ENCODE measurements at places on chromosomes 2 and 18. TPM values are rescaled to one million over a fixed set of nuclear protein-coding genes. Genes with fewer than 3 reads are reported as not detected.
A peak's percentile ranks its signal among the peaks of the same experiment; 100 is the strongest.

KCTD1 gene
- 39.1 TPM for total RNA-seq

DNA sequence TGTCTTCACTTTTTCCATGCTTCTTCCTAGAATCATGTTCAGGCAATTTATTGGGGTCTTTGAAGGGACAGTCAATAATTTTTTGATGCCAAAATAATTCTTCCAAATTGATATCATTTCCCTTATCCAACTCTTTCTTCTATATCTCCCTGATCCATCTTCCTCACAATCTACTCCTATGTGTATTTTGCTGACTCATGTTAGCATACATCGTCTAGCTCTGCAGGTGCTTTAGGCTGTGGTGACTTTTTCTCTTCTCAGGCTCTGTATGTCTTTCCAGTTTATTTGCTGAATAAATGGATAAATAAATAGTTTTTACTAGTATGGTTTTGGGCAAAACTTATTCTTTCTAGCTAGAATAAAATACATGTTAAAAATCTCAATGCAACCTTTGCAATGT, 1650.9 kb upstream of the TMEFF2 start:
- H3K36me3 ChIP-seq, result no peaks in the 10 kb centered on the region
- H3K4me3 ChIP-seq, result no peak overlapping the region
- H3K4me1 ChIP-seq, result no peaks in the 10 kb centered on the region
- H3K27ac ChIP-seq, result no peak overlapping the region

DNA sequence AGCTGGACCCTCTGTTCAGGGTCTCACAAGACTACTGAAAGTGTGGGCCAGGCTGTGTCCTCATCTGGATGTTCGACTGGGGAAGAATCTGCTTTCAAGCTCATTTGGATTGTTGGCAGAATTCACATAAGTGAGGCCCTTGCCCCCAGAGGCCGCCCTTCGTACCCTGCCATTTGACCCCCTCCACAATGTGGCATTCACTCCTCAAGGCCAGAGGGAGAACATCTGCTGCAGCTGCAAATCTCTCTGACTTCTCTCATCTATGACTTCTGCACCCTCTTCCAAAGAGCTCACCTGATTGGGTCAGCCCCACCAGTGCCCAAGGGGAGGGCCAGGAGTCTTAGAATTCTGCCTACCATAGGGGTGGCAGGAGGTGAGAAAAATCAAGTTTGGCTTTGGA, 3.9 kb upstream of the CNDP2 start:
- H3K36me3 ChIP-seq, result no peaks in the 10 kb centered on the region
- DNase-seq, result no peak
- H3K4me3 ChIP-seq, result no peak overlapping the region
- H3K4me1 ChIP-seq, result peaks cover 6% of the 10 kb centered on the region

DNA sequence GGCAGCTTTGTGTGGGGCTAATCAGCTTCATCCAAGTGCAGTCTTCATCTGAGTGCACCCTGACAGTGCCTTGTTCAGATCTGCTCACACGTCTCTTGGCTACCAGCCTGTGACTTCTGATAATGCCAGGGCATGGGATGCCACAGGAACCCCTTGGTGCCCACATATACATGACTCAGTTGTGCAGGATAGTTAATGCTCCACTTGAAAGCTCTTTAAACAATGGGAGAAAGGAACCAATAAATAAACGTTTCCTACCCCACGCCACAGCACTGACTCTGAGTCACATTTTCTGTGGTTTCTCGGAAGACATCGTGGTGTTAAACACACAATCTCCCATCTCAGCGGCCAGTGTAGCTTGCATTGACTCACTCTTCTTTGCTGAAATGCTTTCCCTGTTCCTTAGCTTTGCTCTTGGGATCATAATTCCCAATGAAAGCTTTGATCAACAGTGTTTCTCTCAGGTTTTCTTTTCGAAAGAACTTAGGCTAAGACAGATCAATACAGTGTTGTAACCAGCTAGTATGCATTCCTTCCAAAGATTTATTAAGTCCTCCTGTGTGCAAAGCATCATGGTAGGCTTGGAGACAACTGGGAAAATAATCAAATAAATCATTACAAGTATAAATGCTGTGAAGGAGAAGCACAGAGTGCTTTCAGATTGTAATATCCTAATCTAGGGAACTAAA, 142.0 kb downstream of the COPS8 start:
- no peak overlapping the region for H3K27ac ChIP-seq
- peaks cover 4% of the 10 kb centered on the region for H3K4me1 ChIP-seq
- no peaks in the 10 kb centered on the region for H3K27me3 ChIP-seq
- H3K4me3 ChIP-seq, result no peak overlapping the region

- no peaks in the 10 kb centered on the region for H3K27me3 ChIP-seq
- H3K36me3 ChIP-seq, result peaks cover 21% of the 10 kb centered on the region
- H3K4me3 ChIP-seq, result peak overlapping the region; percentile 52
- H3K4me1 ChIP-seq, result peaks cover 6% of the 10 kb centered on the region
- no peak for DNase-seq
Measured at GRCh38 chr2:24083567-24084385, 858 bp downstream of the TP53I3 start.

DQX1 gene
- total RNA-seq, result not detected

- H3K4me1 ChIP-seq, result peaks cover 47% of the 10 kb centered on the region
- H3K27ac ChIP-seq, result no peak overlapping the region
- no peak overlapping the region for H3K4me3 ChIP-seq
- no peaks in the 10 kb centered on the region for H3K36me3 ChIP-seq
Measured at GRCh38 chr2:98453531-98453930, 8.9 kb downstream of the INPP4A start.

- H3K4me1 ChIP-seq, result no peaks in the 10 kb centered on the region
- no peak overlapping the region for H3K4me3 ChIP-seq
- no peak for DNase-seq
- no peaks in the 10 kb centered on the region for H3K36me3 ChIP-seq
- H3K27me3 ChIP-seq, result no peaks in the 10 kb centered on the region
Measured at GRCh38 chr2:108287169-108287568, 1.5 kb upstream of the SULT1C2 start.

- H3K36me3 ChIP-seq, result no peaks in the 10 kb centered on the region
- H3K27me3 ChIP-seq, result no peaks in the 10 kb centered on the region
- no peaks in the 10 kb centered on the region for H3K4me1 ChIP-seq
- no peak overlapping the region for H3K27ac ChIP-seq
- no peak overlapping the region for H3K4me3 ChIP-seq
Measured at GRCh38 chr2:8263901-8264300, 418.0 kb upstream of the ID2 start.

GRCh38 chr18:62396967-62397366, 71.9 kb downstream of the TNFRSF11A start:
- H3K27me3 ChIP-seq, result no peaks in the 10 kb centered on the region
- no peak overlapping the region for H3K27ac ChIP-seq
- H3K4me1 ChIP-seq, result no peaks in the 10 kb centered on the region

CYRIA gene
- total RNA-seq, result 15.6 TPM

DNA sequence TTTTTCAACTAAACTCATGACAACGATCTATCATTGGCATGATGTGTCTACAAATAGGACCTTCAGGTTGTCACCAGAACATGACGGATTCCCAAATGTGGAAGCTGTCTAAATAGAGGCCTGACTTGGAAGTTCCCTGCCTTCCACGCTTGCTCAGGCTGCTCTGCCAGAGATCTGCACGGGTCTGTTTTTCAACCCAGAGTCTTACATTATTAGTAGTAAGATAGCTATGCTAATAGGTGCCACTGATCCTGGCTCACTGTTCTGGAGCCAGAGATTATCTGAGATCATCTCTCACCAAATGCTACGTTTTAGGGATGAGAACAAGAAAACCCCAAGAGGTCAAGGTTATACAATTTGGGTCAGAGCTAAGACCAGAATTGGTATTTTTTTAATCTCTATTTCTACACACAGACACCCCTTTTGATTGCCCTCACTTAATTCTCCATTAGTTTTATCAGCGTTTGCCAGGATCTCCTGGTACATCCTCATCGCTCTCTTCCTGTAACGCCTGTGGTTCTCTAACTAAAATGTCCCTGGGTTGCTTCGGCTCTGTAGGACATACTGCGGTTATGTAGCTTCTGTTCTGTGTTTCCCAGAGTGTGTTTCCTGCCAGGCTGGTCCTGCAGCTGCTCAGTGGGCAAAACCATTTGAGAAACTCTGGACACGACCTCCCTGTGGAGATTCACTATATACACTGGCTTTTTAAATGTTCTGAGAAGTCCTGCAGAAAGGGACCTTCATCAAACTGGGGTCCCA, 5.7 kb downstream of the CDC42EP3 start:
- no peaks in the 10 kb centered on the region for H3K36me3 ChIP-seq
- no peaks in the 10 kb centered on the region for H3K27me3 ChIP-seq
- peaks cover 21% of the 10 kb centered on the region for H3K4me1 ChIP-seq
- no peak overlapping the region for H3K27ac ChIP-seq

GPR45 gene
- total RNA-seq, result not detected

DNA sequence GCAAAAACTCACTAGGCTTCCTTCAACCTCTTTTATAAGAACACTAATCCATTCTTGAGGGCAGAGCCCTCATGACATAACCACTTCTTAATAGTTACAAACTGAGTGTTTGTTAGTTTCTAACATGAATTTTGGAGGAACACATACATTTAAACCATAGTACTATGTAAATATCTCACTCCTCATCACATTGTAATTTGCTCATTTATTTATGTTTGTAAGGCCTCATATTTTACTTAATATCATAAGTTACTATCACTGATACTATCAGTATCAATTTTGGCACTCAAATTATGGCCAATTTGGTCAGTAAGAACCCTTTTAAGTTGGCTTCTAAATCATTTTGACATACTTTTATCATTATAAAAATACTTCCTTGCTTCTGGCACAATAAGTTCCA, 603.1 kb downstream of the ZEB2 start:
- H3K36me3 ChIP-seq, result no peaks in the 10 kb centered on the region
- DNase-seq, result no peak
- no peaks in the 10 kb centered on the region for H3K27me3 ChIP-seq
- no peaks in the 10 kb centered on the region for H3K4me1 ChIP-seq
- no peak overlapping the region for H3K4me3 ChIP-seq
- no peak overlapping the region for H3K27ac ChIP-seq

- no peaks in the 10 kb centered on the region for H3K36me3 ChIP-seq
- no peak for DNase-seq
- no peaks in the 10 kb centered on the region for H3K4me1 ChIP-seq
- H3K27me3 ChIP-seq, result no peaks in the 10 kb centered on the region
- no peak overlapping the region for H3K27ac ChIP-seq
Measured at GRCh38 chr18:57014772-57015413, 132.0 kb upstream of the BOD1L2 start.

STAT4 gene
- 0.83 TPM for total RNA-seq

MEIS1 gene
- total RNA-seq, result 192 TPM

DNA sequence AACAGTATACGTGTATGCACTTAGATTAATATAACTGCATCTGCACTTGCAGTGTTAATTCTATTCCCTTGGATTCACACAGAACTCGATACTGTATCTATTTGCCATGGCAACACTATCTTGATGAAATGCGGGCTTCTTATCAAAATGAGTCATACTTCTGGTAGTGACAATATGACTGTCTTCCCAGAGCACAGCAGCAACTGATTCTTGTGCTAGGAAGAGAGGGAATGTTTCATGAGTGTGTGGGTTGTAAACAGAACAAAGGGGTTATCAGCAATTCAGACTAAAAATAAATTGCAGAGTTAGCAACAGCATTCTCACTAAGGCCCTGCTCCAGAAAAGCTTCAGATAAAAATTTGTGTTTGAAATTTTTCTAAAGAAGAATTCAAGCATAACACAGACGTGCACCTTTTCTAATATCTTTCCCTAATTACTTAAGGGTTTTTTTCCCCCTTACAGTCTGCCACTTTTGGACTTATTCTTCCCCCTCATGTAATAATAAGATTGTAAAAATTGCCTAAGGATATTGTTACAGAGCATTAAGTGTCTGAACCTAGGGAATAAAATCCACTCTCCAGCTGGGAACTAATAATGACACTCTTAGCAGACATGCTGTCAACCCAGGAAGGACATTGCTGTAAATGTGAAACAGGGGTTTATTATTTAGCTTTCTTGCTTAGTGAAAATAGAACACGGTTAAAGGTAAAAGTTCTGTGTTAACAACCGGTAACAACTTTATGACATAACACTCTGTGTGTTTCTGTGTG, 99.9 kb upstream of the SLC38A11 start:
- DNase-seq, result peak; percentile 45
- peak overlapping the region; percentile 7 for H3K27ac ChIP-seq
- no peak overlapping the region for H3K4me3 ChIP-seq
- no peaks in the 10 kb centered on the region for H3K27me3 ChIP-seq

- DNase-seq, result peak; percentile 10
- peaks cover 17% of the 10 kb centered on the region for H3K4me1 ChIP-seq
- no peaks in the 10 kb centered on the region for H3K27me3 ChIP-seq
- H3K4me3 ChIP-seq, result no peak overlapping the region
- no peaks in the 10 kb centered on the region for H3K36me3 ChIP-seq
Measured at GRCh38 chr2:176132205-176133171, 3.0 kb downstream of the HOXD8 start.

DNA sequence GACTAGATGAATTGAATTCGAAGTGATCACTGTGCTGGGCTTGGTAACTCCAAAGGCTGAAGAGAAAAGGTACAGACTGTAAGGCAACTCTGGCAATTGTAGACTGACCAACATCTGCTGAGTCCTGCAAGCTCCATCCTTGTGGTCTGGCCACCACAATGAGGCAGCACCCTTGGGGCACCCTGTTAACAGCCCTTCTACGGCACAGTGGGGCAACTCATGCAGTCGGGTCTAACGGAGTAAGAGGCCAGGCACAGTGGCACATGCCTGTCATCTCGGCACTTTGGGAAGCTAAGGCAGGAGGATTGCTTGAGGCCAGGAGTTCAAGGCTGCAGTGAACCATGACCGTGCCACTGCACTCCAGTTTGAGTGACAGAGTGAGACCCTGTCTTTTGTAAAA, 126.8 kb downstream of the ZAP70 start:
- H3K4me1 ChIP-seq, result no peaks in the 10 kb centered on the region
- DNase-seq, result no peak
- H3K27ac ChIP-seq, result no peak overlapping the region

GRCh38 chr2:123692121-123692520, 333.0 kb upstream of the CNTNAP5 start:
- H3K4me3 ChIP-seq, result no peak overlapping the region
- H3K36me3 ChIP-seq, result no peaks in the 10 kb centered on the region
- no peaks in the 10 kb centered on the region for H3K27me3 ChIP-seq
- H3K27ac ChIP-seq, result no peak overlapping the region

DNA sequence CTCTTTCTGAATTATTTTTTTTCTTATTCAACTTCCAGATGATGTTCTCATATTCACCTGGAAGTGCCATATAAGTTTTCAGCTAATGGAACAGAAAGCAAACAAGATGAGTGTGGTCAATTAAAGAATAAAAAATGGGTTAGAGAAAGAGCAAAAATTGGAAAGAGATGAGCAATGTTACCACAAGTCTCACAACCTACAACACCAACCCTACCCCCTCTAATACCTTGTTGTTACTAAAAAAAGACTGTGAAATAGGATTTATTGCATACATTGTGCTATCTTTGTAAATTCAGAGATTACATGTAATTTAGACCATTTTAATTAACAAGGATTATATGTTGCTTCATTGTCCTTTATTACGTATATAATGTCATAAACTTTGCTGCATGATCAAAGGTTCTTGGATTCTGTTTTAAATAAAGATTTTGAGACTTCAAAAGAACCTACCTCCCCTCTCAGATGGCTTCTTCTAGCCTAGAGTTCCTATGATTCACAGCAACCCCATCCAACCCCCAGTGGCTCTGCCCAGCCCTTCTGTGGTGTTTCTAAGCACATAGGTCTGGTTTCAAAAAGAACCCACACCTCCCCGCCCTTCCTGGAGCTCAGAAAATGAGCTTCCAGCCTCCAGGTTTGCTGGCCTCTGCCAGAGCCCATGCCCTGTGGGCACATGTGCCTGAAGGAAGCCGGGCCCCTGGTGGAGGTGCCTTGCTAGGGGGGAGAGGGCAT, 24.7 kb downstream of the LGALSL start:
- H3K27me3 ChIP-seq, result no peaks in the 10 kb centered on the region
- H3K4me1 ChIP-seq, result peaks cover 6% of the 10 kb centered on the region
- DNase-seq, result no peak
